ENCODE measurements at places on chromosomes 11 and 22.

- peaks cover 13% of the 10 kb centered on the region for H3K4me1 ChIP-seq
- H3K27me3 ChIP-seq = no peaks in the 10 kb centered on the region
- no peak overlapping the region for H3K27ac ChIP-seq
- H3K4me3 ChIP-seq = no peak overlapping the region
- H3K36me3 ChIP-seq = peaks cover 2% of the 10 kb centered on the region
Measured at GRCh38 chr22:29964776-29965175, 81.8 kb downstream of the MTMR3 start.

- no peak for DNase-seq
- no peaks in the 10 kb centered on the region for H3K36me3 ChIP-seq
- H3K27me3 ChIP-seq = peaks cover 69% of the 10 kb centered on the region
- no peak overlapping the region for H3K4me3 ChIP-seq
- no peaks in the 10 kb centered on the region for H3K4me1 ChIP-seq
Measured at GRCh38 chr11:125128450-125128849, 17.0 kb upstream of the TMEM218 start.

DNA sequence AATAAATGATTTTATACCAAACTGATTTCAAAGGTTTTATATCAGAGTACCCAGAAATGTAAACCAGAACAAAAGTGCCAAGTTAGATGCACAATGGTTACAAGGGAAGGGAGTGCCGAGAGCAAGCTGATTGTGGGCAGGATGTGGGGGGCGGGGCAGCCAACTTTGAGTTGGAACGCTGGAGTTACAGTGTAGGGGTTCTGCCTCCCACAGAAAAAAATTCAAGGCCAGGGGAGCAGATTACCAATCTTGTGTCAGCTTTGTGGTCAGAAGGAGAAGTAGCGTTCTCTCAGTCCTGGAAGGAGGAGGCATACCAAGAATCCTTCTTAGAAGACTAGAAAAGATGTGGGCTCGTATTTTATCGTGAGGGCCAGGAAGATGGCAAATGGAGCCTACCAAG is 15.9 kb upstream of the POU2AF2 start:
- peak overlapping the region; percentile 20 for H3K27ac ChIP-seq
- DNase-seq = no peak
- H3K4me3 ChIP-seq = no peak overlapping the region

DNA sequence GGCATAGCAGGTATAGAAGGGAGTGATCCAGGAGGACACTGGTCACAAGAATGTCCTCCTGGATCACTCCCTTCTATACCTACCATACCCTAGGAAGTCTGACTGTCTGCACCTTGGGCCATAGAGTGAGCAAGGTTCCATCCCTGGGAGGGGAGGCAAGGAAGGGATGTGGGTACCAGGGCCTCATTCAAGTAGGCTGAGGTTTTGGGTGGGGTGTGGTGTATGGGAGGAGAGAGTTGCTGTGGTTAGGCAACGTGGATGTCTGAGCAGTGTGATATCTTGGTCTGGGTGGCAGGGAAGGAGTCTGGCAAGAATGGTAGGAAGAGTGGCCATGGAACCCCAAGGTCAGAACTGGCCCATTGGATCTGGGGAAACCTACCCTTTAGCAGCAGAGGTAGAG is 13.2 kb downstream of the PPFIBP2 start:
- peak; percentile 7 for DNase-seq
- H3K27me3 ChIP-seq = no peaks in the 10 kb centered on the region
- H3K27ac ChIP-seq = no peak overlapping the region
- H3K36me3 ChIP-seq = no peaks in the 10 kb centered on the region
- H3K4me1 ChIP-seq = peaks cover 24% of the 10 kb centered on the region

DNA sequence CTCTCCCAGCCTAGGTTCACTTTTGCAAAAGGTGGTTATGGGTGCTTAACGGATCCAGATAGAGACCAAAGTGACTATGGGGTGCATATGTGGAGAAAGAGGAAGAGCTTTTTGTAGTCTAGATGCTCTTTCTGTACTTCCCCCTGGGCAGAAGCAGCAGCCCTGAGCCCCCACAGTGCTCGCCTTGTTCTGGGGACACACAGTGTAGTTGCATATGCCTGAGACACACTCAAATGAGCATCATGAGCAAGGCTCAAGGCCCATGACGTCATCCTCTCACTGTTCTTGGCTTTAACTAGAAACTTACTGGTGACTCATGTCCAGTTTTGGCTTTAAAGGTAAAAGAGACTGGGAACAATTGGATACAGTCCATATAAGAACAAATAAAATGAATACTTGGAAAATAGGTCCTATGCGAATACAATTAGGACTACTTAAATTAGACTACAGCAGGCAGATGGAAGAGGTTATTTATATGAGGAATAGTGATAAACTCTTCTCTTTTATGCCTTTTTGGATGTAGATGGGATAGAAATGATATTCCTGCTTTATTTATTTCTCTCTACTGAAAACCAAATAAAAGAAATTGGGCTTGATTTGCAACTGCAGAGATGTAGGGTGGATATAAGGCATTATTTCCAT is 20.1 kb upstream of the PEX26 start:
- H3K27me3 ChIP-seq = peaks cover 5% of the 10 kb centered on the region
- no peaks in the 10 kb centered on the region for H3K4me1 ChIP-seq
- no peak overlapping the region for H3K4me3 ChIP-seq
- no peak overlapping the region for H3K27ac ChIP-seq

DNA sequence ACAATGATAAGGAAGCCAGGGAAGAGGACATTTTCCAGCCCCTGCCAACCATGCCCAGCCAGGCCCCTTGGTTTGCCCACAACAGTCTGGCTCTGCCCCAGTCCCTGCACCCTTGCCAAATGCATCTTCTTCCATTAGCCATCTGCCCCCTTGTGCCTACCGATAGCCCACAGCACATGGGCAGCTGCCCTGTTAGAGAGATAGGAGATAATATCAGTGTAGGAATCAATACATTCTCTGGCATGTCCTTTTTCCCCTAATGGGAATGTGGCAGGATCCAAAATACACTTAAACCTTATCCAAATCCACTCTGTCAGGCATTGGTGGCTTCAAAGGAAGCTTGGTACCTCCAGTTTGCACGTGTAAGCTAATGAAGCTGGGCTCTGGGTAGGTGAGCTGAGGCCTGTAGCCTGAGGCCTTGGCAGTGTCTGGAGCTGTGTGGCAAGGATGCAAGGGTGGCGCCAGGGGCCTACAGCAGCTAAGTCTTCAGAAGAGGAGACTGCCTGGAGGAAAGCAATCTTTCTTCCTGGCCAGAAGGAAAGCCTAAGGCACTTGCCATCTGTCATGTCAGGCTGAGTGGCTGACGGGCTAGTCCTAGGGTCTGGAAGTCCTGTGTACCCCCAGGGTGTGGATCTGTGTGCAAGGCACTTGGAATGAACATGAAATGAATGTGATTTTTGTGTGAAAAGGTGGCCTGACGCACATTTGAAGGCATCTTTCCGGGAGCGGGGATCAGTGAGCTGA is 164.2 kb upstream of the TBCEL start:
- no peak overlapping the region for H3K4me3 ChIP-seq
- no peaks in the 10 kb centered on the region for H3K4me1 ChIP-seq
- peaks cover 33% of the 10 kb centered on the region for H3K27me3 ChIP-seq
- DNase-seq = no peak
- H3K27ac ChIP-seq = peak overlapping the region; percentile 15

DNA sequence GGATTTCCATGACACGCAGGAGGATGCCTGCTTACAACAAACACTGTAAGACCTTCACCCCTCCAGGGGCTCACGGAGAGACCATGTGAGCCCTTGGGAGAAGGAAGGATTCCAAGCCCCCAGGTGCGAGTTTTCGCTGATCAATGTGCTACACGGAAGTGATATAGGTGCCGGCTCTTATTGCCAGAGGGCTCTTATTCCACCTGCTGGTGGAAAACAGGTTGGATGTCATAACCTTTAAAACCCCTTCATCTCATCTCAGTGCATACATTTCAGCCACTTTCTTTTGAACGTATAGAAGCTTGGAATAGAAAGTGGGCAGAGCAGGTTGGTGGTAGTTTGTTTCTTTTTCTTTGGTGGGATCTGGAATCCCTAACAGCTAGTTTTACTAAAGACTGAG is 25.8 kb downstream of the LAYN start:
- no peak overlapping the region for H3K4me3 ChIP-seq
- peaks cover 14% of the 10 kb centered on the region for H3K27me3 ChIP-seq
- H3K4me1 ChIP-seq = no peaks in the 10 kb centered on the region

- H3K4me1 ChIP-seq = peaks cover 3% of the 10 kb centered on the region
- no peak overlapping the region for H3K27ac ChIP-seq
- no peak for DNase-seq
- H3K36me3 ChIP-seq = no peaks in the 10 kb centered on the region
- H3K4me3 ChIP-seq = no peak overlapping the region
Measured at GRCh38 chr11:128262463-128263345, 324.7 kb downstream of the ETS1 start.

DNA sequence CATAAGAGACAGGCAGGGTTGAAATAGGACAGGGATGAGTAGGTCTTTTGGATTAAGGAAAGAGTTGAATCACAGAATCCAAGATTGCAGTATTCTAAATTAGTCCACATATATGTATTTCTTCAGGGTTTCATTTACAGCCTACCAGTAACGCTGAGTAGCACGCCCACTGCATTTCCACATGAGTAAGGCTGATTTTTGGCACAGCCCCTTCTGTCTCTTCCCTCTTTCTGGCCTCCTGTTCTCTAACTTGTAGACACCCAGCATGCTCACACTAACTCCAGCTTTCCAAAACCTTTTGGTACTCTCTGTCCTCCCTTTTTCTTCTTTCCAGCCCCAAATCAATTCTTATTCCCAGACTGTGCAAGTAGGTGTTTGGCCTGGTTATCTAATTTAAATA is 3.7 kb upstream of the SIK2 start:
- H3K27ac ChIP-seq = peak overlapping the region; percentile 56
- no peak for DNase-seq
- peaks cover 15% of the 10 kb centered on the region for H3K36me3 ChIP-seq

- H3K27ac ChIP-seq = no peak overlapping the region
- DNase-seq = no peak
- H3K27me3 ChIP-seq = no peaks in the 10 kb centered on the region
- H3K4me1 ChIP-seq = no peaks in the 10 kb centered on the region
- H3K4me3 ChIP-seq = no peak overlapping the region
Measured at GRCh38 chr22:34800260-34800980, 265.5 kb upstream of the ISX start.

GRCh38 chr11:70415191-70415590 is 16.9 kb downstream of the CTTN start:
- H3K4me3 ChIP-seq = no peak overlapping the region
- peaks cover 18% of the 10 kb centered on the region for H3K27me3 ChIP-seq
- no peaks in the 10 kb centered on the region for H3K36me3 ChIP-seq
- H3K27ac ChIP-seq = no peak overlapping the region

DNA sequence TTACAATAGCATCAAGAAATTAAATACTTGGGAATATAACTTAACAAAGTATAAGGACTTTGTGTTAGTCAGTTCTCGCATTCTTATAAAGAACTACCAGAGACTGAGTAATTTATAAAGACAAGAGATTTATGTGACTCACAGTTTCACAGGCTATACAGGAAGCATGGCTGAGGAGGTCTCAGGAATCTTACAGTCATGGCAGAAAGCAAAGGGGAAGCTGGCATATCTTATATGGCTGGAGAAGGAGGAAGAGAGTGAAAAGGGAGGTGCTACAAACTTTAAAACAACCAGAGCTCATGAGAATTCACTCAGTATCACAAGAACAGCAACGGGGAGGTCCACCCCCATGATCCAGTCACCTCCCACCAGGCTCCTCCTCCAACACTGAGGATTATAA is 32.0 kb upstream of the CCDC134 start:
- H3K4me3 ChIP-seq = no peak overlapping the region
- no peak for DNase-seq
- peaks cover under 1% of the 10 kb centered on the region for H3K4me1 ChIP-seq
- H3K27me3 ChIP-seq = no peaks in the 10 kb centered on the region
- H3K36me3 ChIP-seq = no peaks in the 10 kb centered on the region
- no peak overlapping the region for H3K27ac ChIP-seq

DNA sequence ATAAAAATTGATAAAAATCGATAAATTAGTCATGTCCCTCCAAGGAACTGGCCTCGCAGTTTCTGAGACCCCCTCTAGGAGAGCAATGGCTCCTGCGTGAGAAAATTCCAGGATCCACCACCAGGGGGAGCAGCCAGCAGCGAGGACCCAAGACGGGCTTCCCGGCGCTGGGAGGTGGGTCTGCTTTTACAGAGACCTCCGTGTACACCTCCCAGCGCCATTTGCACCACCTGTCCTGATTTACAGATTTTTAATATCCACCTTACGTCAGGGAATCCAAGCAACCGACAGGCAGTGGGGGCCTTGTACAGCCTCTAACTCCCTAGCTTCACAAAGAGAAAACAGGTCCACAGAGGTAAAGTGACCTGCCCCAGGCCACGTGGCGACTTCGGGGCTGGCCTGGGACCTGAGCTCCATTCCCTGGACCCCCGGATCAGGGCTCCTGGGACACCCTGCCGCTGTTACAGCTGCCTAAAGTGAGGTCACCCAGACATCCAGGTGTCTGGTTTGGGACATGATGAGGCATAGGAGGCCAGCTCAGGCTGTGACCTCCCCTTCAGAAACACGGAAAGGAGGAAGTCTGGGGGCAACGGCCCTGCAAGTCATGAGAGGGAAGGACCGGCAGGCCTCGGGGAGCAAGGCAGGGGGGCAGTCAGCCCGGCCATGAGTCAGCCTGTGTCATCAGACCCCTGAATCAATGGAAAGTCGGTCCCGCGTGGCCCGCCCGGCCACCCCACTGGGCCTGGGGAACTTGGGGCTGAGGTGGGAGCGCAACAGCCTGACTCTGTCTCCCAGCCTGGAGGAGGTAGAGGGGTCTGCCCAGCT is 3.5 kb downstream of the OSM start:
- H3K4me3 ChIP-seq = peak overlapping the region; percentile 66
- peaks cover 36% of the 10 kb centered on the region for H3K4me1 ChIP-seq
- peak; percentile 76 for DNase-seq
- peaks cover 37% of the 10 kb centered on the region for H3K36me3 ChIP-seq

DNA sequence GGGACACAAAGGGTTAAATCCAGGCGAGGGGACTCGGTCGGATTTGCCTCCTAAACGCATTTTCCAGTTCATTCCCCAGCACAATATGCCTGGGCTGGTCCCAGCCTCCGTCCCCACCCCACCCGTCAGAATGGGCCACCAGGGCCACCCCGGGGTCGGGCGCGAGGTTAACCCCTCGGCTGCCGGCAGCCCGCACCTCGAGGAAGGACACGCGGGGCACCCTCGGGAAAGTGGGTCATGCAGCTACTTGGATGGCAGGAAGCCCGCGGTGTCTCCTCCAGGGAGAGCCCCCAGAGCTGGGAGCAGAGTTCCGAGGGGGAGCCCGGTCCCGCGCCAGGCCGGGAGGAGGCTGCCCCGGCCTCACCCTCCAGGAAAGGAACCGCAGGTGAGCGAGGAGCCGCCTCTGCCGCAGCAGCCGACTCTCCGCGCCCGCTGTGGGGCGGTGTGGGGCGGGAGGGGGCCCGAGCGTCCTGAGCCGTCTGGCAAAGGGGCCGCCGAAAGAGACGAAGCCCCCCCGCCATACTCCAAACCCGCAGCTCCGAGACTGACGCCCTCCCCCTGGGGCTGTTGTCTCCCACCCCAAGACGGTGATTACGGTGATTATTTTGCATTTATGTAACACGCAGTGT is 1.4 kb downstream of the NECTIN1 start:
- H3K4me1 ChIP-seq = peaks cover 19% of the 10 kb centered on the region
- H3K27ac ChIP-seq = peak overlapping the region; percentile 28
- DNase-seq = peak; percentile 18
- H3K36me3 ChIP-seq = peaks cover 9% of the 10 kb centered on the region
- H3K27me3 ChIP-seq = peaks cover 23% of the 10 kb centered on the region
- peak overlapping the region; percentile 92 for H3K4me3 ChIP-seq
